ENCODE measurements at places on chromosomes 4 and X. TPM values are rescaled to one million over a fixed set of nuclear protein-coding genes. Genes with fewer than 3 reads are reported as not detected.

The SHROOM4 gene
- 1.1 TPM for total RNA-seq

The LGI2 gene
- total RNA-seq = not detected

The HSFX3 gene
- not detected for total RNA-seq

The LRAT gene
- total RNA-seq = 0.68 TPM

The RIBC1 gene
- total RNA-seq = 2.2 TPM

The CYBB gene
- total RNA-seq = 0.31 TPM

The MGAT4D gene
- total RNA-seq = not detected

The SPP1 gene
- 249 TPM for total RNA-seq

The S100P gene
- 837 TPM for total RNA-seq

The UCP1 gene
- not detected for total RNA-seq

The CT45A1 gene
- total RNA-seq = not detected
